ENCODE measurements at places on chromosomes 5 and 9. TPM values are rescaled to one million over a fixed set of nuclear protein-coding genes. Genes with fewer than 3 reads are reported as not detected.

The PCDHGB1 gene
- polyA plus RNA-seq: 0.08 TPM

The DAPK1 gene
- polyA plus RNA-seq: 55.5 TPM

The PTBP3 gene
- 54.3 TPM for polyA plus RNA-seq

The OR1Q1 gene
- not detected for polyA plus RNA-seq

The FOXI1 gene
- polyA plus RNA-seq: not detected

The ELOVL7 gene
- 0.66 TPM for polyA plus RNA-seq

The CARD9 gene
- polyA plus RNA-seq: 1.4 TPM
